Uterine smooth muscle cell (primary cell): ENCODE measurements at places on chromosomes 2 and 18. TPM values are rescaled to one million over a fixed set of nuclear protein-coding genes. Genes with fewer than 3 reads are reported as not detected.

Gene PRKAG3
- not detected in 2 replicates for total RNA-seq

Gene KCNE4
- 12.6 and 13.9 TPM in 2 replicates for total RNA-seq

Gene ZNF519
- 3.7 and 6.4 TPM in 2 replicates for total RNA-seq

Gene CAPN13
- not detected in 2 replicates for total RNA-seq

Gene HOXD8
- total RNA-seq, result 2.4 and 4.4 TPM in 2 replicates

Gene RGPD3
- total RNA-seq, result 0.33 and 0.37 TPM in 2 replicates

Gene SELENOI
- 25.1 and 29.1 TPM in 2 replicates for total RNA-seq

Gene POTEC
- not detected in 2 replicates for total RNA-seq

Gene MAP3K20
- total RNA-seq, result 125 and 161 TPM in 2 replicates

Gene CXCR4
- 0.11 and 0.25 TPM in 2 replicates for total RNA-seq

Gene ST3GAL5
- total RNA-seq, result 4.9 and 5.6 TPM in 2 replicates

Gene EPG5
- 53.5 and 62.5 TPM in 2 replicates for total RNA-seq

Gene GATA6
- total RNA-seq, result 5.5 and 15.2 TPM in 2 replicates

Gene GRHL1
- under 0.01 and 0.37 TPM in 2 replicates for total RNA-seq

Gene C2orf72
- total RNA-seq, result 0.12 and 0.22 TPM in 2 replicates

Gene ATP6V1B1
- total RNA-seq, result 0.55 and 0.62 TPM in 2 replicates

Gene CDH20
- under 0.01 TPM in 1 of 2 replicates, not detected in the other for total RNA-seq

Gene BMPR2
- 12.7 and 18.9 TPM in 2 replicates for total RNA-seq

Gene SDC1
- 99.2 and 117 TPM in 2 replicates for total RNA-seq

Gene CNDP1
- 0.12 TPM in 1 of 2 replicates, not detected in the other for total RNA-seq

Gene SLC9A4
- total RNA-seq, result not detected in 2 replicates

Gene SLC8A1
- 53.6 and 90.3 TPM in 2 replicates for total RNA-seq

Gene THSD7B
- total RNA-seq, result under 0.01 TPM in 1 of 2 replicates, not detected in the other

Gene TMEFF2
- total RNA-seq, result 0.22 TPM in 1 of 2 replicates, not detected in the other

Gene RESP18
- total RNA-seq, result not detected in 2 replicates

Gene DNAJC5G
- total RNA-seq, result not detected in 2 replicates

Gene STPG4
- 0.12 and 0.44 TPM in 2 replicates for total RNA-seq

Gene QPCT
- total RNA-seq, result 30.5 and 43.6 TPM in 2 replicates

Gene CD8B2
- total RNA-seq, result not detected in 2 replicates

Gene KCNG3
- total RNA-seq, result under 0.01 TPM in 2 replicates

Gene UGT1A5
- total RNA-seq, result not detected in 2 replicates

Gene AFF3
- 2.1 and 3.1 TPM in 2 replicates for total RNA-seq

Gene NCOA1
- 9.8 and 15.2 TPM in 2 replicates for total RNA-seq

Gene YPEL5
- 69.7 and 140 TPM in 2 replicates for total RNA-seq

Gene TRPM8
- 0.12 TPM in 1 of 2 replicates, not detected in the other for total RNA-seq

Gene CFAP221
- 0.12 TPM in 1 of 2 replicates, not detected in the other for total RNA-seq

Gene SERPINB3
- not detected in 2 replicates for total RNA-seq

Gene MEP1B
- total RNA-seq, result not detected in 2 replicates

Gene ZSWIM2
- 0.11 and 0.62 TPM in 2 replicates for total RNA-seq

Gene CHPF
- 187 and 327 TPM in 2 replicates for total RNA-seq

Gene RAB6C
- under 0.01 TPM in 1 of 2 replicates, not detected in the other for total RNA-seq

Gene ARL4C
- 39.3 and 46.0 TPM in 2 replicates for total RNA-seq

Gene PLCL1
- total RNA-seq, result 0.77 and 1.9 TPM in 2 replicates

Gene IHH
- total RNA-seq, result 0.11 TPM in 1 of 2 replicates, not detected in the other

Gene DSEL
- 69.8 and 80.0 TPM in 2 replicates for total RNA-seq

Gene NT5DC4
- total RNA-seq, result 0.11 TPM in 1 of 2 replicates, not detected in the other

Gene SCN9A
- 24.0 and 43.0 TPM in 2 replicates for total RNA-seq
